Stimulated activated CD4-positive, alpha-beta T cell treated with anti-CD3 and anti-CD28 coated beads, Interleukin-12 subunit alpha, Interleukin-12 subunit beta, amount 100 ng/mL, for 4 hours (primary cell): ENCODE measurements at places on chromosomes 16 and 17.

GRCh38 chr17:72115781-72116525, 4.9 kb upstream of the SOX9 start:
- DNase-seq = no peak

DNA sequence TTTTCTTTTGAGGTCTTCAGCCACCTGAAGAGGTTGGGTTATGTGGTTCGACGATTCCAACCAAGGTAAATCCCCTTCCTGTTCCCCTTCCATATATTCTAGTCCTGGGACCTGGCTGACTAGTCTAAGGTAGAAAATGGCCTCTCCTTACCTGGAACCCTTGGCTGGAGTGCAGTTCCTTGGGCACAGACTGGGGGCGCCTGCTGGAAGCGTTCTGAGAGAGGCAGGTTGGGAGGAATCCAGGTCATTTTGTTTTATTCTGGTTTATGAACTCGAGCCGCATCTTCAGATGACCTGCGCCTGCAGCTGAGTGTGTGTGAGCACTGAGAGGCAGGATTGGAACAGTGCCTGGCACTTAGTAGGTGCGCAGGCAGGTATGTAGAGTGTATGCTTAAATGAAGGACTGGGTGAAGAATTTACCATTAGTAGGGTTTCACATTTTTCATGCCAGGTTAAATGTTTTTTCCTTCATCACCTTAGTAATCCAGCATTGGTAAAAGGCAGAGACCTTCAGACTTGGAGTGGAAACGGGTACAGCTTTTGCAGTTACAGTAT, 2.7 kb downstream of the TSEN54 start:
- no peak for DNase-seq

- no peak for DNase-seq
Measured at GRCh38 chr16:66278604-66279262, 87.8 kb upstream of the CDH5 start.

DNA sequence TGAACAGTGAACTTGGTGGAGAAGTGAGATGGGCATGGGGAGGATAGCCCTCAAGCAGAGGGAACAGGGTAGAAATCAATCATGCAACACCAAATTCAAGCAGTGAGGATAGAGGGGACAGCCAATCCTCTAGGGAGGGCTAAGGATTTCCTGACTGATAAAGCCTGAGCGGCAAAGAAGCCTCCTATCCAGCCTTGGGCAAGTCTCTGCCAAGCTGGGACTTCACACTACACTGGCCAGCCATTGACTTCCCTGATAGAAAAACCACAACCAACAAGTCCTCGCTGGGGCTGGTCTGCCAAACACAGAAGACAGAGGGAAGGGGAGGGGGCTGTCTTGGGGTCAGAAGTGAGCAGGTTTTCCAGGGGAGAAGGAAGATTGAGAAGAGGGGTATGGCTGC, 2.5 kb upstream of the FBXL19 start:
- no peak for DNase-seq
